ENCODE measurements at places on chromosomes 2 and 18.

DNA sequence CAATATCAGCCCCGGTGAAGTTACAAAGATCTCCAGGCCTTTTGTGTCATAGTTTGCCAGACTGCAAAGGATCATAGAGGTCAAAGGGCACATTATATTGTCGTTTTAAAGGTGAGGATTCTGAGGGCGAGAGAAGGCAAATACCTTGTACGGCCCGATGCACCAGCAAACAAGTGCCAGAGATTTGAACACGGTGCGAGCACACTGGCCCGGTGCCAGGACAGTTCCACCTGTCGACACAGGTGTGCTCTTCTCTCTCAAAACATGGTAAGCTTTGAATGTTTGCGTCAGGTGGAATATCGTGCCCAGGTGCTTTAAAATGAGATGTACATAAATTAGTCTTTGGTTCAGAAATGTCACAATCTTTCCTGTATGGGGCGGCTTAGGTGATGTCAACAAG lies 776.1 kb upstream of the ID2 start:
- DNase-seq = no peak

DNA sequence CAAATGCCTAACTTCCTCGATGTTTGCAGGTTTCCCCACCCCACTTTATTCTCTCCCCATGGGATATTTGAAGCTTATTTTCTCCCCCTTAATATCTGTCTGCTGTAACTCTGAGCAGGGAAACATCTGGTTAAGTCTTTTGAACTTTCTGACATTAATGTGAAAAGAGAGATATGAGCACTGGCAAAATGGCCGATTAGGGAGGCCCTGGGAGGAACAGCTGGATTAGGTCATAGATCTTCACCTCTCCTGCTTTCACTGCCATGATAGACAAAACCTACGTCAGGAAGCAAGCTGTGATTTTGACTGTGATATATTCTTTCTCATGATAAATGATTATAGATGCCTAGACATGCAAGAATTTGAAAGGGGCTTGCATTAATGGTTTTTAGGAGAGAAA lies 43.6 kb downstream of the LYPD6B start:
- no peak for DNase-seq

- no peak for DNase-seq
Measured at GRCh38 chr2:44614940-44615339, 253.2 kb downstream of the CAMKMT start.

- DNase-seq = no peak
Measured at GRCh38 chr2:23618794-23619530, 234.0 kb downstream of the KLHL29 start.

- DNase-seq = no peak
Measured at GRCh38 chr2:200300065-200300464, 6.4 kb upstream of the SPATS2L start.

- no peak for DNase-seq
Measured at GRCh38 chr2:31430439-31431165, 16.1 kb upstream of the XDH start.

GRCh38 chr2:239040152-239040761 lies 192.4 kb downstream of the TWIST2 start:
- no peak for DNase-seq

GRCh38 chr2:173357346-173357745 lies 2.7 kb downstream of the CDCA7 start:
- no peak for DNase-seq

DNA sequence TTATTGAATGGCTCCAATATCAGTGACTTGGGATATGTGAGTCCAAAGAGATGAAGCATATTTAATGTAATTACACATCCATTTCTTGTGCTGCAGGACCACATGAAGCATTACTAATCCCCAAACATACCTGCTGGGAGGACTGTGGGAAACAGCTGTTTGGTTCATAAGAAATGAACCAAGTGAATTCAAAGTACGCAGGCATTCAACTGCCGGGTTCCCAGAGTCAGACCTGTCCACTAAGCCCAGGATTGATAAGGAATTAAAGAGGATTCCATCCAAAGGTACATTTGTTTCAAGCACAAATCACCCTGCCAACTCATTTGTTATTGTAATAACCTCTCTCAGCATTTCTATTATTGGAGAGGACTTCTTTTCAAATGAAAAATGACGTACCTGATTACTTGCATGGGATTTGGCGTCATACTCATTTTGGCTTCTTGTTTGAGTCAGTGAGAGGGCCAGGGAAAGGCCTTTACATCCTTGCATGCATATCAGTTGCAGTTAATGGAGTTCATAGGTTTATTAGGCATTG lies 230.7 kb downstream of the TXNL1 start:
- no peak for DNase-seq

DNA sequence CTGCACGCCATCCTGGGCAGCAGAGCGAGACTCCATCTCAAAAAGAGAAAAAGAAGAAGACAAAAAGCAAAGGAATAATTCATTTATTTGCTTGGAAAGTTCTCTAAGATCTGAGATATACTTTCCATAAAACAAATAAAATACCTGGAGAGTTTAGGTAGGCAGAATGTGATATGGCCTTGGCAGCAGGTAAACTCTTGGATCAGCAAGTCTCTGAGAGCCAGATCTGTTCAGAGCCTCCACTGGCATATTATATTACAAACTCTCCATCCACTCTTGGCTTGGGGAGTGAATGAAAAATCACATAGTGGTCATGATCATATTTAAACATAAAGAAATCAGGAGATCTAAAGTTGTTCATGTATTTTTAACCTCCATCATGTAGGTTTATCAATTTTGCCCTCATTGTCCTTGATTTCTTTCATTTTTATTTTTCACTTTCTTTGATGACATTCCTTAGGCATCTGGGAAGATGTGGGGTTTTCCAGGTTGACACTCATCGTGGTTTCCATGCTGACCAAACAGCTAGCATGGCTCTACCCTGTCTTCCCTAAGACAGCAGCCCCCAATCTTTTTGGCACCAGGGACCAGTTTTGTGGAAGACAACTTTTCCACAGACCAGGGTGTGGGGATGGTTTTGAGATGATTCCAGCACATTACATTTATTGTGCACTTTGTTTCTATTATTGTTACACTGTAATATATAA lies 10.2 kb downstream of the LRRFIP1 start:
- no peak for DNase-seq

DNA sequence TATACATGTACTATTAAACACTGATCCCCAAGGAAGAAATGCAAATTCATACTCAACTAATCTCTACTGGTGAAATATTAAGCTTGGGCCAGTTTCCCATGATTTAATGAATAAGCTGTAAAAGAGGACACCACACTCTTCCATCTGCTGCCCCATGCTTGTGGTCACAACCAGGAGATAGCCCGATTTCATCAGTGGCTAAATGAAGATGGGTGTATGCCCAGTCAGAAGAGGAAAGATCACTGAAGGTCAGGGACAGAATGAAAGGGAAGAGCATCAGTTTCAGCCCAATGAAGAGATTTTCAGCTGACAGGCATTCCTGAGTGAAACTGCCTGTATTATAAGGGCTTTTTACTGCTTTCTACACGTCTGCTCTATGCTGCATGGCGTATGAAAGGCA lies 103.5 kb downstream of the KCNS3 start:
- no peak for DNase-seq

GRCh38 chr2:230877759-230878598 lies 13.2 kb downstream of the ITM2C start:
- no peak for DNase-seq

GRCh38 chr18:40186677-40187076 lies 1768.4 kb upstream of the PIK3C3 start:
- no peak for DNase-seq

- no peak for DNase-seq
Measured at GRCh38 chr2:30206461-30207430, 24.6 kb upstream of the LBH start.

DNA sequence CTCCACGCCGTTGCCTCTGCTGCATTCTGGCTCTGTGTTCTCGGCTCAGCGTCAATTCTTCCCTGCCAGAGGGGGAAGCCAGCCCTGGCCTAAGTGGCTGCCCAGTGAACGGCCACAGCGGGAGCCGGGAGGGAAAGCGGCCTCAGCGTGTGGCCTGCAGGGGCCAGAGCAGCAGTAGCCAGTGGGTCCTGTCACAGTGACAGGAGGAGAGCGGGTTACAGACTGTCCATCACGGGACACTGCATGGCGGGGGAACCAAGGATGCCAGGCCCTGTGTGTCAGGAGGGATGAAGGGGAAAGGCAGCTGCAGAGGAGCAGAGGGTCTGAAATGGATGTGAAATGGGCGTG lies 39.7 kb downstream of the PDIA6 start:
- DNase-seq = no peak

GRCh38 chr2:38959466-38959865 lies 69.8 kb downstream of the ARHGEF33 start:
- no peak for DNase-seq

DNA sequence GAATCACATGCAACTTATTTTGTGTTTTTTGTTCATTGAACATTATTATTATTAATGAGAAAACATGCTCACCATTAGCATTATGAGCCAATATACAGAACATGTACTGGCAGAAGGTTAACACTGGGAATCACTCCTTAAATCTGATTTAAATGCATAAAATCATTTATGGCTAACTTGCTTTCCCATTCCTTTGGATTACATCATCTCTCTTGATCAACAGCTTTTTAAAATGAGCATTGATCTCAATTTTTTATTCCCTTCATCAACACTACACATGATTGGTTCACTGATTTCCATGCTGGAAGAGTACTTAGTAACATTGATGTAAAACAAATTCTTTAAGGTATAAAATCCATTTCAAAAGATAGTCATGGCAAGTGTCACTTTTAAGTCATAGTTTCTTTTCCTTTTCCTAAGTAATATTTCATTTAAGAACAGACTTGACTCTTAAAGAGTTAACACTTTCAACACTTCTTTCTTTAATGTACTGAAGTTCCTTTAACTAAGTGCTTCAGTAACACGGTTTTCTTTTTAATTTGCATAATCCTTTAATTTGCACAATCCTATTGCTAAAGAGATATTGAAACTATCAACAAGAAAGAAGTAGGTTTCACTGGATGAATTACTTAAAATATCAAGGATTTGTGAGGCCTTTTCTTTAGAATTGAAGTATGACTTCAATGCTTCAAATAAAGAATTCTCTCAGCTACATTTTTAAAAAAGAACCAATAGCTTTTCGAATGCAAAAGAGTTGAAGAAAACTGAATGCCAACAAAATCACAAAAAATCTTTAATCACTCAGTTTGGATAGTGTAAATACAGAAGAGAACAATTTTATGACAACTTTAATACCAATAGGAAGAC lies 24.9 kb upstream of the BUB1 start:
- no peak for DNase-seq

GRCh38 chr2:75622500-75622899 lies 24.1 kb upstream of the MRPL19 start:
- DNase-seq = no peak

- no peak for DNase-seq
Measured at GRCh38 chr18:76932026-76932819, 109.9 kb downstream of the ZNF236 start.

DNA sequence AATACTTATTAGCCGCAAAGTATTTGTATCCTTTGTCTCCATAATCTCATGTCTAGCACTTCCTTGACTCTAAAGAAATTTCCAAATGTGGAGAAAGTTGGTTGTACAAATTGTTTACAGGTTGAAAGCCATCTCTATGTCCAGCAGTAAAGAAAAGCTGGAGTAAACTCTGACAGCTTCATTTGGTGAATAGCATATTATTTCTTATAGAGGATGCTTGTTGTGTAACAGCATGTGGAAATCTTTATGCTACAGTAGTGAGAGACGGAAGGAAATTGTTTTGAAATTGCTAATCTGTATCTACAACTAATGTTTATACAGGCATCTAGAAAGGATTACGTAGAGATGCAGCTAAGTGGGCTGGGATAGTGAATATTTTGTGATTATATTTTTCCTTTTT lies 78.5 kb downstream of the UGGT1 start:
- no peak for DNase-seq

DNA sequence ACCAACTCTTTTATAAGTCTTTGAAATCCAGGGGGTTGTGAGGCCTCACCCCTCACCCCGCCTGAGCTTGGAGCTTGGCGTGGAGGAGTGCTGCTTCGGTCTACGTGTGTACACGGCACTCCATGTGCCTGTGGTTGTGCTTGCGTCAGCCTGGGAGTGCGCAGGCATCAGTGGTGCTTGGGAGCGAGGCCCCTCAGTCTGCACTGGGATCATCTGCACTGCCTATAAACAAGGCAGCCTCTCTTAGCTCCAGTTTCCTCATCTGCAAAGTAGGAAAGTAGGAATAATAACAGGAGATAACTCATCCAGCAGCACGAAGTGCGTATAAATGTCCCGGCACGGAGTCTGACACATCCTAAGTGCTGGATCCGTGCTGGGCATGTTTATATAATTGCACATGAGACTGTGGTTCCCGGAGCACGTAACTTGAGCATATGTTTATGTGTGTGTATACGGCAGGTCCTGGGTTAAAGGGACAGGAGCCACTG lies 1.2 kb downstream of the GYPC start:
- no peak for DNase-seq

GRCh38 chr2:138279871-138280270 lies 221.7 kb upstream of the SPOPL start:
- no peak for DNase-seq

- DNase-seq = no peak
Measured at GRCh38 chr2:3044587-3045317, 332.9 kb downstream of the EIPR1 start.

DNA sequence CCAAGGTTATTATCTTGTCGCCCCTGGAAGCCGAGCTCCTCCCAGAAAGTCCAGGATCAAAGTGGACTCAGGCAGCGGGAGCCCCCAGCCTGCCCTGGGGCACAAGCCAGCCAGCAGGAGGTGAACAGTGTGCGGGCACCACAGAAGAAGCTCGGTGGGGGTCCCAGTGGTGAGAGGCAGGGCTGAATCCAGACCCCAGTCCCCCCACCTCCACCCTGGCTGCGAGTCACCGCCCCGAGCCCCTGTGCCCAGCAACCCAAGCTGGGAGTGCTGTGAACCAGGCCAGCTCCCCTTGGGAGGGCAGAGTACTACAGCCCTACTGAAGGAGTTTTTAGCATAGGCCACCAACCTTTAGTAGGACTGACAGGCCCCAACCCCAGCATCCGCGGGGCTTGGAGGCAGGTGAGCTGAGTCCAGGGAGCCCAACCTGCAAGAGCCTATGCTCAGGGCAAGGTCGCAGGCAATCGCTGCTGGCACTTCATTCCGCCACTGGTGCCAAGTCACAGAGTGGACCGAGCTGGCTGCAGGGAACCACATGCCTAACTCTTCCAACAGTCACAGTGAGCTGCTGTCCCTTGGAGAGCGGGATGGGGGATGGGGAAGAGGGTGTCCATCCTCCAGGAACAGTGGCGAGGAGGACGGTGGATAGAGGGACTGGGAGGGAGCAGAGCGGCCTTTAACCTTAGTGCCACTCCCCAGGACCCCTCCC lies 3.0 kb downstream of the PIEZO2 start:
- no peak for DNase-seq
